Dermis microvascular lymphatic vessel endothelial cell (primary cell): ENCODE measurements at places on chromosomes 16 and 17. TPM values are rescaled to one million over a fixed set of nuclear protein-coding genes. Genes with fewer than 3 reads are reported as not detected.

The TRAF7 gene
- total RNA-seq = 64.6 and 88.1 TPM in 2 replicates

The DOC2A gene
- under 0.01 and 0.13 TPM in 2 replicates for total RNA-seq

GRCh38 chr17:30332057-30332542 lies 1.8 kb downstream of the TMIGD1 start:
- DNase-seq = no peak

- DNase-seq = no peak
Observed at GRCh38 chr16:9499941-9500593, 408.6 kb downstream of the HAPSTR1 start.
